Kidney tubule cell (primary cell): ENCODE measurements at places on chromosomes 2 and 18.

- no peak for DNase-seq
These were observed 348.9 kb downstream of the HRH4 start for GRCh38 chr18:24809173-24809950.

GRCh38 chr2:158815658-158816057, 20.5 kb downstream of the DAPL1 start:
- no peak for DNase-seq

DNA sequence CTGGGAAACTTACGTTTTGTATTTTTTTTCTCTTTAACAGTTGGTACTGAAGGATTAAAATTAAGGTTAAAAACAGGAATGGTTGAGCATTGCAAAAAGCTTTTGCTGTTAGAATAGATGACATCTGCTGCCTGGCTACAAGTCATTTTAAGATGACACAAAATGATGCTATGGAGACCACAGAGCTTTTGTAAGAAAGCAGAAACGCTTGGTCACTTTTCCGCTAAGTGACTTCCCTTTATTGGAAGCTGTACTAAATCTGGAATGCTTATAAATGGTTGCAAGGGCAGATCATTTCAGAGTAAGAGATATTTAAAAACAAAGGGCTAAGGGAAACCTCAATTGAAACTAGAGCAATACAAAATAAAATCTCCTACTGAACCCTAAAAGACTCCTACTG, 544.0 kb downstream of the STK39 start:
- no peak for DNase-seq

GRCh38 chr2:27888790-27889189, 1.4 kb downstream of the RBKS start:
- peak; percentile 48 for DNase-seq

DNA sequence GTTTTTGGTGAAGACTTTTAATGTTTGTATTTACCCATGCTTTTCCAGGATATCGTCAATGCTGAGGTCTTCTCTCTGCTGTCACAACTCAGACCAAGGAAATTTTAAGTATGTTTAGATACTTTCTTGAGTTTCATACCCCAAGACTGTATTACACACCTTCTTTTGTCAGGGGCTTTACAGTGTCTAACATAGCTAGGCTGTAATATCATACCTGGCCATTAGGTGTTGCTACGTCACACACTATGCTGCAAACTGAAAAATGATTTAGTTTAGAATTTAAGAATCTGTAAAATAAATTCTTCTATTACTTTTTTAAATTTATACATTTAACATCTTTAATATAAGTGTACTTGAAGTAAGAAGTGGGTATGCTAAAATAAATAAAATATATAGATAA, 358.4 kb upstream of the NRP2 start:
- DNase-seq, result peak; percentile 3

- DNase-seq, result no peak
These were observed 181.9 kb upstream of the NRXN1 start for GRCh38 chr2:51213826-51214225.

- no peak for DNase-seq
These were observed 73.8 kb upstream of the B3GNT7 start for GRCh38 chr2:231321556-231322334.

DNA sequence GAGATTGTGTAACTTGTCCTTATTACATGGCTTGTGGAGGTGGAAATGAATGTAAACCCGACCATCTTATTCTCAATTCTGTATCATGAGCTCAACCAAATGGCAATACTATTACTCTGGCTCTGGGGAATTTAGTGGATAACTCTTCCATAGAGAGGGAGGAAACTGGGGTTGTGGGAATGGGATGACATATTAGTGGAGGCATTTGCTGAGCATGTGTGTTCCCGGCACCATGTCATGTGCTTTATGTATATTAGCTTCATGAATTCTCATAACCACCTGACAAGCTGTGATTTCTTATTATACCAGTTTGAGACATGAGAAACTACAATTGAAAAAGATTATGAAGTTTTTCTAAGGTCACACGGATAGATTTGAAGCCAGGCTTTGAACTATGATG, 112.8 kb upstream of the TMEFF2 start:
- peak; percentile 7 for DNase-seq

GRCh38 chr2:4151521-4151920, 448.1 kb downstream of the DCDC2C start:
- DNase-seq, result no peak

GRCh38 chr18:62802523-62802922, 87.2 kb downstream of the PHLPP1 start:
- DNase-seq, result no peak

GRCh38 chr18:50644146-50644545, 84.3 kb downstream of the MAPK4 start:
- no peak for DNase-seq

DNA sequence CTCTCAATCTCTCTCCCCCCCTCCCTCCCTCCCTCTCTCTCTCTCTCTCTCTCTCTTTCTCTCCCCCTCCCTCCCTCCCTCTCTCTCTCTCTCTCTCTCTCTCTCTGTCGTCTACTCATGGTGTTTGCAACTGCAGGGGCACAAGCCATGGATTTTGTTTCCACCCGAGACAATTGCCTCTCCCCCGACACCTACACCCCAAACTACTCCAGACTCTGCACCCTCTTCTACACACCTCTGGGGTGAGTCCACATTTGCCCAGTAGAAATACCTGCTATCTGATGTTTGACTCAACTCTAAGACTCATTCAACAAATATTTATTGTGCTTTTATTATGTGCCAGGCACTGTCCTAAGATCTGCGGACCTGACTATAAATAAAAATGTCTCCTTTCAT, 93.7 kb downstream of the TMEM17 start:
- peak; percentile 33 for DNase-seq

GRCh38 chr2:239302808-239303557, 97.8 kb downstream of the HDAC4 start:
- no peak for DNase-seq

- DNase-seq, result no peak
These were observed 130.5 kb downstream of the BCL11A start for GRCh38 chr2:60422826-60423483.

DNA sequence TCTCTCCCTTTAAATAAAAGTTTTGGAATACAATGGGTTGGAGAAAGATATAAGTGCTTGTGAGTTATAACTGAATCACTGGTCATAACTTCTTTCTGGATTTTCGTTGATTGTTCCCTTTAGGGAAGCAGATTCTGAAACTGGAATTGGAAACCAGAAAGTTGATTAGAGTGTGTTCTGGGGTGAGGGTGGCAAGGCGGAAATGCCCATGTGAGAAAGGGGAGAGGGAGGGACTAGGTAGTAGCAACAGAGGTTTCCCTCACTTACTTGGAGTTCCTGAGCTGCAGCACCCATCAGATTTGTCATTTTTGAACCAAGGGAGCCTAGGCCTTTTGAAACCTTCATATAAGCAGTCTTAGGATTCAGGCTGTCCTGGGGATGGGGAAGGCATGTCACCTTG, 453.4 kb downstream of the KCNJ3 start:
- DNase-seq, result no peak

DNA sequence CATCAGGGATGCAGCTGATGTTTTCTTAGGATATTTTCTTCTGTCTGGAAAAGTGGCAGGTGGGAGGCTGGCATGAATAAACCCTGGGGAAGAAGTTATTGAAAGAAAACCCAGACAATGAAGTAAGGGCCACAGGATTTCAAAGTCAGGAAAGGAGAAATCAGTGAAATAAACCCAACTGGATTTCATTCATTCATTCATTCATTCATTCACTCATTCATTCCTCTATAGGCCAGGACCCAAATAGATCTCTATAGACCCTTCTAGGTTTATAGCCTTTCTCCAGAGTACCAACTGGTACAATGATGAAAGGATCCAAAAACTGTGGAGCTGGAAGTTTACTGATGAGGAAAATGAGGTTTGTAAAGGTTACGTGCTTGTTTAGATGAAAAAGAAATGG, 67.3 kb upstream of the DNMT3A start:
- DNase-seq, result no peak

- no peak for DNase-seq
These were observed 11.4 kb downstream of the ASIC4 start for GRCh38 chr2:219525533-219526232.

DNA sequence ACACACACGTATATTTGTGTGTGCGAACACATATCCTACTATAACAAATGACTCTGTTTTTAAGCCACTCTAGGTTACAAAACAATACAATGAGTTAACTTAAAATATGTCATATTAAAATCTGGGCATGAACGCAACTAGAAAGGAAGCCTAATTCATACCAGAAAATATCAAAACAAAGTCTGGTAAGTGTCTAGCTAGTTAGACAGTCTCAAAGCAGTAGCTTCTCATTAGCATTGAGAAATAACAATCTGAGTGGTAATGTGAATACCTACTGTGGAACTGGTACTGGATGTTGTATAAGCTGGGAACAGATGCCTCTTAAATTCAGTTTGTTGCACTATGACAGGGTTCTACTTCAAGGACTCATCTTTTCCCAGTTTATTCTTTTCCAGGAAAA, 32.5 kb upstream of the WIPF1 start:
- no peak for DNase-seq

GRCh38 chr2:61905372-61906185, at the start of gene COMMD1:
TSS of gene COMMD1 (plus strand) at chr2:61905674. CDS start at chr2:61905679, 5 bp downstream.
- peak; percentile 79 for DNase-seq

DNA sequence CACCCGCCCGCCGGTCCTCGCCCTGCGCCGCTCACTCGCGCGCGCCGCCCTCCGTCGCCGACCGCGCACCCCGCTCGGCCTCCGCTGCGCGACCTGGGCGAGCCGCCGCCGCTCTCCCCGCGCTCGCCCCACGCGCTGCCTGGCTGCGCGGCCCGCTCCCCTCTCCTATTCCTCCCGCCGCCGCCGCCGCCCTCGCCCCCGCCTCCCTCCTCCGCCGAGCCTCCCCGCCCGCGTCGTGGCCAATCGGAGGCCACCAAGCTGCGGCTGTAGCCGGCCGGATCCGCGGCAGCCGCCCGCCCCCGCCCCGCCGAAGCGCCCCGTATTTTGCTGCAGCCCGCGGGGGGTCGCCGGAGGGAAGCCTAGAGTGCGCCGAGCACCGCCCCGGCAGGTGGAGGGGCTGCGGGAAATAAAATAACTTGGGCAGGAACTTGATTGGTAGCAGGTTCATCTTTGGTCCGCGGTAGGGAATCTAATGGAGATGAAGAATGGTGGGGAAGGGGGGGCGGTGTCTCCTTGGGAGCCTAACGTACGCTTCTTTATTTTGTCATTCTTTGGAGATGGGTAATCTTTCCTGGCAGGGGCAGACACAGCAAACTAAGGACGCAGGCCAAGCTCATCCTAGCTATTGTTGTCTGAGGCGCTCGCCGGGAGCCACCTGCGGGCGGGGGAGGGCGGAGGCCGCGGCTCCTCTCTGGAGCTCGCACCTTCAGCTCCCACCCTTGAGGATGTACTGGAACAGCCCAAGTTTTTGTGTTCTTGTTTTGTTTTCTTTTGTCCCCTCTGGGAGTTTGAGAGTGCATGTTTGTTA, 1.1 kb upstream of the CDH2 start:
- peak; percentile 82 for DNase-seq

- DNase-seq, result no peak
These were observed 87.1 kb upstream of the SLC66A3 start for GRCh38 chr2:11068079-11068741.

DNA sequence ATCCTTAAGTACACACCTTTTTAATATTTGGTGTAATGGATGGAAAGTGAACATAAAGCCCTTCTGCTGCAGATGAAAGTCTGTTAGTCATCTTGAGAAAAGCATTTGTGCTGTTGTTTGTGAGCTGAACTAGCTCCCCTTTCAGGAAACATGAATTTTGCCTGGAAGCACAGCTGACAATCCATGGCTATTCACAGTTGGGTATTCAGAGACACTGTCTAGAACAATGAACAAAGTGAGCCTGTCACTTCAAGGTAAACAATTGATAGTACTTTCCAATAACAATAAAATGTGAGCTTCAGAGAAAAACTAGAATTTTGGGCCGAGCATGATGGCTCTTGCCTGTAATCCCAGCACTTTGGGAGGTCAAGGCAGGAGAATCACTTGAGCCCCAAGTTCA, 6.8 kb upstream of the EFHD1 start:
- no peak for DNase-seq

DNA sequence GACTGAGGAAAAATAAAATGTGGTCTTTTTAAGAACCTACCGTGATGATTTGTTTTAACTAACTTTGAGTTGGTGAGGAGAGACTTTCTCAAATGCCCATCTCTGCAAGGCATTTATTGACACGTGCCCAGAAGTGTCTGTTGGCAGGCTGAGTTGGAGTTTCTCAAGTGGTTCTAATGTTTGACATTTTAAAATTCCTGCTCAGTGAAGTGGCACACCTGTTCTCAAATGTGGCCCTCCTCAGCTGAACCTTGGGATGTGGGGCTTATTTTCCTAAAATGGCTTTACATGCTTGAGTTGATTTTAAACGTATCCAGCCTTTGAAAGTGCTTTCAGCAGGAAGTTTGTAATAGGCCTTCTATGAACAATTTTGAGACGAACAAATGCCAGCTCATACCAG, 876 bp upstream of the CAVIN2 start:
- peak; percentile 72 for DNase-seq

DNA sequence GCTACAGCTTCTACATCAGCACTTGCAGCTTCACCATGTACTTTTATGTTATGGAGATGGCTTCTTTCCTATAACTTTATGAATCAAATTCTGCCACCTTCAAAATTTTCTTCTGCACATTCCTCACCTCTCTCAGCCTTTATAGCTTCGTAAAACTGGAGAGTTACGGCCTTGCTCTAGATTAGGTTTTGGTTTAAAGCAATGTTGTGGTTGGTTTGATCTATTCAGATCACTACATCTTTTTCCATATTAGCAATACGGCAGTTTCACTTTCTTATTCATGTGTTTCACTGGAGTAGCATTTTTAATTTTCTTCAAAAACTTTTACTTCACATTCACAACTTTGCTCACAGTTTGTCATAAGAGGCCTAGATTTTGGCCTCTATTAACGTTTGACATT, 242.9 kb upstream of the GYPC start:
- no peak for DNase-seq

- no peak for DNase-seq
These were observed 113.4 kb downstream of the GORASP2 start for GRCh38 chr2:171042253-171042969.

DNA sequence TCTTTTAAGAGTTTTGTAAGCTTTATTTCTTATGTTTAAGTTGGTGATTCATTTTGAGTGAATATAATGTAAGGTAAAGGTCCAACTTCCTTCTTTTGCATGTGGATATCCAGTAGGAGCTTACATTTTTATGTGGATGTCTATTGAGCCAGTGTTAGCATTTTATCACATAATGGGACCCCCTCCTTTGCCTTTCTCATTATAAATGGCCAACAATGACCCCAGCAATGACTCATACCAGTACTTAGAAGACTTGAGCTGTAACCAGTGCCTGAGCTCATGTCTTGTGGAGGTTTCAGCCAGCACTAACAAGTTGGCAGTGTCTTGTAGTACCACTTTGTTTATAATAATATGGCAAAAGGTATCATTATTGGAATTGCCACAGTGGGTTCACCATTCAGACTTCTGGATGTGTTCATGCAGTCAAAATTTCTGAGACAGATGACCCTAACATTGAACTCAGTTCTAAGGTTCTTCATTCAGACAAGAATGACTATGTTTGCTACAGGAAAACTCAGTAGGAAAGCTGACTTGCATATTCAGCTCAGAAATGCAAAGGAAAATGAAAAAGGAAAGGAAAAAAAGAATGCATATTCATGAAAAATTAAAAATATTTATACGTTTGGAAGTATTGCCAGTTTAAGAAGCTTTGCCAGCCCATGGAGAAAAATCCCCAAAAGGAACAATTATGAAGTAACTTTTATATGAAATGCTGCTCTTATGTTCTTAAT, 41.0 kb downstream of the CDKL4 start:
- no peak for DNase-seq

- peak; percentile 17 for DNase-seq
These were observed 309.0 kb downstream of the GULP1 start for GRCh38 chr2:188600536-188601210.
